ENCODE measurements at places on chromosomes 16 and 17.
A peak's percentile ranks its signal among the peaks of the same experiment; 100 is the strongest.

DNA sequence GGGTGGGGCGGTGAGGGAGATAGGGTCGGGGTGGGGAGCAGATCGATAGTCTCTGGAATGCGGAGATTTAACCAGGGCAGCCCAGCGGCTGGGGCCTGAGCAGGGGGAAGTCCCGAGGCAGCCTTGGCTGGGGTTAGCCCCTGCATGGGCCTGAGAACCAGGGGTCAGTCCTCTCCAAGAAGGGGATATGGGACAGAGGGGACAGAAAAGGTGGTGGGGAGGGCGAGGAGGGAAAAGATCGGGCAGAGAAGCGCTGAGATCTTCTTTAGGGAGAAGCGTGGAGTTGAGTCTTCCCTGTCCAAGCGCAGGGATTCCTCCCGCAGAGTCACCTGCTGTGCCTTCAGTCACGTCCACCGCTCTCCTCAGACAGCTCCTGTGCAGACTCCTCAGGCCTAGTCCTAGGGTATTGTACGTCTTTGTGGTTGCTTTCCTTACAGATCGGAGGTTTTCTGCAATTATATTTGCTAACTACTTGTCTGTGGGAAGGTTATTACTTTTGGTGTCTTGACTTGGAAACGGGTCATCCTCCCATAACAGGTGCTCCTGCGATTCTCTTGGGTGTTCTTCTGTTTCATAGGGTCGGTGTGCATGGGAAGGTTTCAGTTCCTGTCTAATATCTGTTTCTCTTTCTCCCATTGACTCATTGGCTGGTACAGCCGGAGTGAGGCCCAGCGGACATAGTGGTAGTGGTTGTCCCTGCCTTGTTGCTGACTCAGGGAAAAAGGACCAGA lies 952 bp downstream of the CD300A start:
- no peak for DNase-seq

DNA sequence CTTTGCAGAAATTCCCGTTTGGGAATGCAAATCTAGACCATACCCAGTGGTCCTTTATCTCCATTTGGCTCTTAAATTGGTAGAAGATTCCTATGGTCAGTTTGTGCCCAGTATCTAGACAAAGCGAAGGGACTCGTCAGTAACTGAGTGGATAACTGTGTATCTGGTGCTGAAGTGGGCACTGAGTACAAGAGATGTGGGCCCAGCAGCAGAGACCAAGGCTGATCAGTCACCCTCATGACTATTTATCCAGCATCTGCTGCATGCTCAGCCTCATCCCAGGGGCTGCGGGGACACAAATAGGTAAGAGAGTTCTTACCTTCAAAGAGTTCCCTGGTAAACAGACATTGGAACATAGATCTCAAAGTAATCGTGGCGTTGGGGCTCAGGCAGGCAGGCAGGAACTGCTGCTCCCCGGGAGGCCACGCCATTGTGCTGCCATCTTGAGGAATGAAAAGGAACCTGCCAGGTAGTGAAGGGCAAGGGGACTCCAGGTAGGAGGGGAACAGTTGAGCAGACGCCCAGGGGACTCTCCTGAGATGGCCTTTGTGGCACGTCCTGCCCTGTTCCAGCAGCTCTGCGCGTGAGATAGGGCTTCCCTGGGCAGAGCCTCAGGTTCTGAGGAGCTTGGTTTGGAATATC lies 10.3 kb downstream of the NT5M start:
- peak; percentile 83 for DNase-seq

DNA sequence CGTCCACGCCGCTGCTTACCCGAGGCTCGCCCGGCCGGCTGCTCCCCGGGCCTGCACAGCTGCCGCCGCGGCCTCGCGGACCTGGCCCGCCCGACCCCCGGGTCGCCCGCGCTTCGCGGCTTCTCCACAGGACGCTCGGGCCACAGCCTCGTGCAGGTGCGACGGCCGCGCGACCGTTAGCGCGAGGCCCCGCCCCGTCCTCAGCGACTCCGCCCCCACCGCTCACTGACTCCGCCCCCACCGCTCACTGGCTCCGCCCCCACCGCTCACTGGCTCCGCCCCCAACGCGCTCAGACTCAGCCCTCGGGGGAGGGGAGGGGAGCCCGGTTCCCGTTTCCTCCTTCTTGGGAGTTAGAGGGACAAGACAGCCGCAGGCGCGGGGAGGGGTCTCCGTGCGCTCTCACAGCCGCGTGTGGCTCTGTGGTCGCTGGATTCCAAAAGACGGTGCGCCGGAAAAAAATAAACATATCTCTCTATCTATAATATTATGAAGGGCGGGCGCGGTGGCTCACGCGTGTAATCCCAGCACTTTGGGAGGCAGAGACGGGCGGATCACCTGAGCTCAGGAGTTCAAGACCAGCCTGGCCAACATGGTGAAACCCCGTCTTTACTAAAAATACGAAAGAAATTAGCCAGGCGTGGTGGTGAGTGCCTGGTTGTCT lies at the start of gene MEIOB:
Gene MEIOB, minus strand, starts transcription at position 191 of the 662 bp plus-strand sequence. CDS start 3,989 bp downstream, outside the sequence.
- peak; percentile 89 for DNase-seq

DNA sequence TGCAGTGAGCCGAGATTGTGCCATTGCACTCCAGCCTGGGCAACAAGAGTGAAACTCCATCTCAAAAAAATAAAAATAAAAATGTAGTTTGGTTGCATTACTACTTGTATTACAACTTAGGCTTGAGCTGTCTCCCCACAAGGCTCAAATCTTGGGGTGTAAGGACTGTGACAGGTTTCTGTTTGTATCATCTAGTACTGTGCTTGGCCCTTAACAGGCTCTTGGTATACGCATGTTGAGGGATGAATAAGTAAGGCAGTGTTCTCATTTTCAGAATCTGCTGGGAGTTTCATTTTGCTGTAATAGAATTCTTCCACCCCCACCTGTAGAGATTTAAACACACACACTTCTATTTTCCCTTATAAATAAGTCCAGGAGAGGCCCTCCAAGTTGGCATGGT lies 289.4 kb upstream of the EEF2KMT start:
- no peak for DNase-seq

- no peak for DNase-seq
Measured at GRCh38 chr17:12402963-12403622, 262.6 kb upstream of the MYOCD start.

- no peak for DNase-seq
Measured at GRCh38 chr16:67526149-67526791, 2.4 kb upstream of the RIPOR1 start.

- no peak for DNase-seq
Measured at GRCh38 chr16:75787440-75787839, 61.1 kb upstream of the CPHXL start.

DNA sequence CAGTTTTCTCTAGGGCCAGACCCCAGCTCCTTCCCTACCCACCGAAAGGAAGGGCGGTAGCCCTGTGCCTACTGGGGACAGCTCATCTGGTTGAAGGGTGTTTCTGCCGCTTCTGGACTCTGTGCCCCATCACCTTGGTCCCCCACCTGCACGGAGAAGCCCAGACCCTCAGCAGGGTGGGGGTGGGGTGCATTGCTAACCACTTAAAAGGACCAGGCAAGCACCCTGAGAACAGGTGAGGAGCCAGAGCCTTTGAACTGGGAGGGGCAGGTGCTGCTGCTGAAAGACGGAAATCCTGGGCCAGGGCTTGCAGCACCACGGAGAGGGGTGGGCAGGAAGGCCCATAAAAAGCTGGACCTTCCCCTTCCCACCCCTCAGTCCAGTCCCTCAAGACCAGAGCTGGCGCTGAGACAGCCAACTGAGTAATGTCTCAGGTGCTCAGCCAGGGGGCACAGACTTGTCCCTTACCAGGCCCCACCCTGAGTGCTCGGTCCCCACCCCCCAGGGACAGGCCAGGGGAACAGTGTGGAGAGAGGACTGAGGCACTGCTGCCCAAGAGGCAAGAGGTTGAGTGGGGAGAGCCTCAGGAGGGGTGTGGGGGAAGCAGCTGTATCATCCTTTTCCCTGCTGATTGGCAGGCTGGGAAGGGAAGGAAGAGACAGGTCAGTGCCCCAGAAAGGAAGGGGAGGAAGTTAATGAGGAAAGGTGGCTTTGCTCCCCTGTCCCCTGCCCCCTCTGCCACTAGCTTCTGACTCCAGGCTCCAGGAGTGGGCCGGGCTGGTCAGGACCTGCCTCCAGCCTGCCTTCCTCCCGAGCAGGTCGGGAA lies 10.9 kb upstream of the SP2 start:
- no peak for DNase-seq

DNA sequence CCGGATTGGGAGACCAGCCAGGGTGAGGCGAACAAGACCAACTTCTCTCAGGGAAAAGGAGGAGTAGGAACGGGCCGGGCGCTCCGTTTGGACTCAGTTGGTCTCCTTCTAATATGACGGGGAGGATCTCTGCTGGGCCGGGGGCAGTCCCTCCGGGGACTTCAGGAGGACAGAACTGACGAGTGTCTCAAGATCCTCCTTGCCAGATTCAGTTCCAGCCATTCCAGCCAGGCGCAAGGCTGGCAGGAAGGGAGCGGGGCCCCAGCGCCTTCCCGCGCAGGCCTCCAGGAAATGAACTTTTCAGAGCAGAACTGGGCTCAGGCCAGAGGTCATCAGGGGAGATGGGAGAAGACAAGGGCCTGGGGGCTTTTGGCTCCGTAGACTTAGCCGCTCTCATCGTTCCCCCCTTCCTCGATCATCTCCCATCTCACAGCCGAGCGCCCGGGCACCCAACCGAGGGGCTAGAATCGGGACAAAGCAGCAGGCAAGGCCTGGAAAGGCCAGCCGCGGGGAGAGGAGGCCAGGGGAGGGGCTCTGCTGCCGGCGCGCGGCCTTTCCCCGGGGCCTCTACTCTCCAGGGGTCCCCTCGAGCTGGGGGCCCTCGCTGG lies 1.6 kb downstream of the ZNF423 start:
- DNase-seq, result no peak

DNA sequence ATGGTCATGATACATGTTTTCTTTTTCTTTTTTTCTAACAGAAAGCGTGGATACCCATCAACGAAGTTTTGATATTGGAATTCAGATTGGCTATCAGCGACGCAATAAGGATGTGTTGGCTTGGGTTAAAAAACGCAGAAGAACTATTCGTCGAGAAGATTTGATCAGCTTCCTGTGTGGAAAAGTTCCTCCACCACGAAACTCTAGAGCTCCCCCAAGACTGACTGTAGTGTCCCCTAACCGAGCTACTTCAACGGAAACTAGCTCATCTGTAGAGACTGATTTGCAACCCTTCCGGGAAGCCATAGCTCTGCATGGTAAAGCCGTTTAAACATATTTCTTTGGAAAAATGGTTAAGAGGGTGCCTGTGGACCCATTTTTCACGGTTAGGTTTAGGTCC lies 11.5 kb downstream of the HAPSTR1 start:
- DNase-seq, result no peak

GRCh38 chr17:38925263-38925995 lies at the start of gene LASP1NB:
Gene LASP1NB, plus strand, starts transcription at chr17:38925614.
- peak; percentile 80 for DNase-seq

DNA sequence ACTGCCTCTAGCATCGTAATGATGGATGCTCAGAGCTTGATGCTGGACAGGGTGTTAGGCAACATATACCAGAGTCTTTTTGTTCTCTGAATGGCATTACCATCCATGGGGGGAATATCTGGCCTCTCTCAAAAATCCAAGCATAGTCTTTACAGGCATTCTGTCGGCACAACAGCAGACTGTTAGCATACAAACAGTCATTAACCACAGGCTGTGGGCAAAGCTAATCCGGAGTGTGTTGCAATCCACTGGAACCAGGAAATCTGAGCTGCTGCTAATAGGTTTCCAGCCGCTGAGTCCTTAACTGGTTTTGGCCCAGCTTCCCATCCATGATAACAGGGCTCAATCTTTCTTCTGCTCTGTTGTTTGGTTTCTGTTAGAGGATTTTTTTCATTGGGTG lies 371.9 kb downstream of the HS3ST3B1 start:
- no peak for DNase-seq

Data from iPS-NIHi11 (cell line).